ENCODE measurements at places on chromosomes 13 and 19. TPM values are rescaled to one million over a fixed set of nuclear protein-coding genes. Genes with fewer than 3 reads are reported as not detected.
A peak's percentile ranks its signal among the peaks of the same experiment; 100 is the strongest.

DNA sequence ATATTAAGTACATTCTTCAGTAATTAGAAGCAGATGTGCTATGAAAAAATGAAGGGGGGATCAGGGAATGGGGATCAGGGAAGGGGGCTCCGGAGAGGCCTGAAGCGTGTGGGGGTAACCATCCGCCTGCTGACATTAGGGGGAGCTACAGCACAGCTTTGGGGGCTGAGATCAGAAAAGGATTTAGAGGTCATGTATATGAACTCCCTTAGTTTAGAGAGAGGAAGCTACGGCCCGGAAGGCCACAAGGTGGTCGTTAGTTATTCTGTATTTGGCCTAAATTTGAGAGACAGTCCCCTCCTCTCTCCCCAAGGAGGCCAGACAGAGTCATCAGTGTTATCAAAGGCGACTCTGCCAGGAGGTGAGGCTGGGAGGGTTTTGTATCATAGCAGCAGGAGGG, 99.0 kb downstream of the TM9SF2 start:
- no peak for DNase-seq

- peak; percentile 8 for DNase-seq
These were observed 15.2 kb upstream of the MYO1F start for GRCh38 chr19:8592231-8593009.

GRCh38 chr13:100815476-100816046, 141.0 kb upstream of the TMTC4 start:
- DNase-seq = no peak

Gene PROZ
- total RNA-seq = not detected

GRCh38 chr13:111482126-111482525, 161.7 kb downstream of the TEX29 start:
- no peak for DNase-seq

DNA sequence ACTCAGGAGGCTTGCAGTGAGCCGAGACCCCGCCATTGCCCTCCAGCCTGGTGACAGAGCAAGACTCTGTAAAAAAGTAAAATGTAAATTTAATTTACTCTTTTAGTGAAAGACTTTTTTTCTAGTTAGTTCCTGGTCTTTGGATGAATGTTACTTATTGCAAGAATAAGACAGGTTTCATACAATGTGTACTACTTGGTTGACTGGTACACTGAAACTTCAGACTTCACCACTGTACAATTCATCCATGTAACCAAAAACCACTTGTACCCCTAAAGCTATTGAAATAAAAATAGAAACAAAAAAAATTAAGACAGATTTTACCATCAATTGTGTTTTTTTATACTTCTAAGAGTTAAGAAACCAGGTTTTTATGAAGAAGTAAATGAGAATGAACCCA, 35.5 kb downstream of the GPALPP1 start:
- no peak for DNase-seq

Gene MEGF8
- total RNA-seq = 13.2 TPM

Gene TMEM272
- not detected for total RNA-seq

GRCh38 chr19:46992699-46993535, 26.7 kb upstream of the NPAS1 start:
- no peak for DNase-seq

Gene ERVK3-1
- 105 TPM for total RNA-seq

GRCh38 chr13:59837101-59837500, 326.6 kb downstream of the DIAPH3 start:
- no peak for DNase-seq

GRCh38 chr19:3931041-3931440, 1.8 kb upstream of the NMRK2 start:
- DNase-seq = no peak

GRCh38 chr13:44422755-44423643, 49.4 kb downstream of the SERP2 start:
- DNase-seq = no peak

DNA sequence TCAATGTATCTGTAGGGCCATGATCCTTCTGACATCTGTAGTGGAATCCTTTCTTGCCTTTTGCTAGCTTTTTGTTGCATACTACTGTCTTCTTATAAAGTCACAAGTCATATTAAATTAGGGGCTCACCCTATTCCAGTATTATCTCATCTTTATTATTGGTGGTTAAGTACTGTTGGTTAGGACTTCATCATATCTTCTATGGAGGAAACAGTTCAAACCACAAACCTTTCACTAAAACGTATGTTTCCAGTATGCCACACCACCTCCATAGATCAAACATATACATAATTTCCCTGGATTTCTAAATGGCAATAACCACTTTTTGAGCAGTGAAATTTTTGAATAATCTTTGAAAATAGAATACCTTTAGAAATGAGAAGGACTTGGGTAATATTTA, 62.8 kb upstream of the PCDH9 start:
- DNase-seq = no peak

- DNase-seq = no peak
These were observed 419 bp downstream of the KDM4B start for GRCh38 chr19:4969292-4969771.

Gene MCEMP1
- total RNA-seq = not detected

Gene SOHLH2
- total RNA-seq = 0.48 TPM

DNA sequence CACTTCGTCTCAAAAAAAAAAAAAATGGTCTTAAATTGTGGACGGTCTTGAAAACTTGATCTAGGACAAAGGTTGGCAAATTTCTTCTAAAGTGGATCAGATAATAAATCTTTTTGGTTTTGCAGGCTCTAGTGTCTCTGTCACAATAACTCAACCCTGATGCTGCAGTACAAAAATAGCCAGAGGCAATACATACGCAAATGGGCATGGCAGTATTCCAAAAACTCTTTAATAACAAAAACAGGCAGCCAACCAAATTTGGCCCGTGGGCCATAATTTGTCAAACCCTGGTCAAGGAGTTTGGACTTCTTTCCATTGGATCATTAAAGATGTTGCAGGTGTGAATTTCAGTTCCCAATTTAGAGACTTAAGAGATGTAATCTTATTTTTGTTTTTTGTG, 93.5 kb upstream of the MRI1 start:
- no peak for DNase-seq

GRCh38 chr19:27772059-27772458, 1440.9 kb downstream of the UQCRFS1 start:
- no peak for DNase-seq

- DNase-seq = peak; percentile 64
These were observed 20.9 kb downstream of the ZNF536 start for GRCh38 chr19:30393046-30393445.

DNA sequence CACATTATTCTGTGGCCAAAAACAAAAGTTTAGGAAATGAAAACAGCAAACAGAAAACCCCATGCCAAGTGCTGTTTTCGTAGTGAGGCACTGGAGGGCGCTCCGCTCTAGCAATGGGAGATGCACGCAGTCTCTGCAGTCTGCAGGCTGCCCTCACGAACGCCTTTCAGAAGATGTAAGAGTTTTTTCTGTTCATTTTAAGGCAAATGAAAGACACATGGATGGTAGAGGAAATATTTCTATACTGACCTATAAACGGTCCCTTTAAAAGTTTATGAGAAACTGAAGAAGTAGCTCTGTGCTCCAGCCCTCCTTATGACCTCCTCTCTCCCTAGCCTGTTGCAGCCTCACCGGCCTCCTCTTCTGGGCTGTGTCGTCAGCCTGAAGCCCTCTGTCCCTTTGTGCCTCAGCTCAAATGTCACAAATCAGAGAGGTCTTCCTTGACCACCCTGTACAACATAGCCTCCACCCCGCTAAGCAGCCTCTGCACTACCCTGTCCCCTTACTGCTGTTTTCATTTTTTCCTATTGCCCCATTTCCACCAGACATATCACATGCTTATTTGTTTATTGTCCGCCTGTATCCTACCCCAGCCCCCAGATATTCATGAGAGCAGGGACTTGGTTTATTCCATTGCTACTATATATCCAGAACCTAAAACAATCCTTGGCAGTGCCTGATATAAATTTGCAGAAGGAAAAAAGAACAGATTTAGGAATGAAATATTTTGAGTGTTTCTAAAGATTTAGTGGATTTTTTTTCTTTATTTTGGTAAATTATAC, 116.4 kb downstream of the TM9SF2 start:
- DNase-seq = peak; percentile 51

Gene WASF3
- total RNA-seq = 6.5 TPM

DNA sequence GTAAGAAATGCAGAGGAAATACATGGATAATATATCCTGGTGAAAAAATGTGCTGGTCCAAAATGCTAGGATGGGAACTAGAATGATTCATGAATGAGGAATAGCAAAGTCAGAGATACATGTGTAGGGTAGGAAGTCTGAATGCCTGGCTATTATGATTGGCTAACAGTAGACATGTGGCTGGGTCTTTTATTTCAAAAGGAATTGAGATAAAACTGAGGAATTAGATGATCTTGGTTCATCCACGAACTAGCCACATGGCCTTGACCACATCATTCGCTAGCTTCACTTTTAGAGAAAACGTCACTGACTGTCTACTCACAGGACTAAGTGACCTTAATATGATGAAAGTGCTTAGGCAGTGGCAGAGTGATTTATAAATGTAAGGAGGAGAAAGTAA, 103.1 kb downstream of the TRPC4 start:
- no peak for DNase-seq

DNA sequence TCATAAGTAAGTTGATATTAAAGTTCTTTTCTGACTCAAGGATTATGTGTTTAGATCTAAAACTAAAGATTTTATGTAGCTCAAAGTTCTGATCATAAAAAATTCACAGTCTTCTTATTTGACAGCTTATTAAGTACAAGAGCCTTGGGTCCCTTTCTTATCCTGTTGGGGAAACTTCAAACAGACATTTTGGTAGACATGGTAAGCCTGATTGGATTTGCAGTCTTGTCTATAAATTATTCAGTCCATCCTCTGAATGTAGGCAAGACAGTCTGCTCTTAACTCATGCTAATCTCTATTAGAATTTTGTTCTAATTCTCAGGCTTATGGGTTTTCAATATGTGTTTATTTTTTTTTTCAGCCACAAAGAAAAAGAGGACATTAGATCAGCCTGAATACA, 1718.7 kb upstream of the SLC10A2 start:
- DNase-seq = no peak

- no peak for DNase-seq
These were observed 66.0 kb upstream of the TPP2 start for GRCh38 chr13:102530751-102531150.

Gene ZNF737
- total RNA-seq = 0.96 TPM

Gene PCDH9
- 0.50 TPM for total RNA-seq

DNA sequence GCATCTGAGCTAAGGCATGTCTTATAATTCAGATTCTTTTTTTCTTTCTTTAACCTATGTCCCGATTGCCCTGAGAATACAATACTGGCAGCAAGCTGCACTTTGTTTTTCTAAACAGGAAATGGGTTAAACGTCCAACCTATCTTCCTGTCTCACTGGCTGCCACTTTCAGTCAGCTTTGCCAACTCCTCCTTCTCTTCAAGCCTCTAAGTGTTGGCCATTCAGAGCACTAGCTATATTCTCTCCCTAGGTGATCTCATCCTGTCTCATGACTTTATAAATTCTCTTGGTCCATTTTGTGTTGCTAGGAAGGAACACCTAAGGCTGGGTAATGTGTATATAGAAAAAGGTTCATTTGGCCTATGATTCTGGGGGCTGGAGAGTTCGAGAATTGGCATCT, 109.5 kb upstream of the TSC22D1 start:
- peak; percentile 63 for DNase-seq

DNA sequence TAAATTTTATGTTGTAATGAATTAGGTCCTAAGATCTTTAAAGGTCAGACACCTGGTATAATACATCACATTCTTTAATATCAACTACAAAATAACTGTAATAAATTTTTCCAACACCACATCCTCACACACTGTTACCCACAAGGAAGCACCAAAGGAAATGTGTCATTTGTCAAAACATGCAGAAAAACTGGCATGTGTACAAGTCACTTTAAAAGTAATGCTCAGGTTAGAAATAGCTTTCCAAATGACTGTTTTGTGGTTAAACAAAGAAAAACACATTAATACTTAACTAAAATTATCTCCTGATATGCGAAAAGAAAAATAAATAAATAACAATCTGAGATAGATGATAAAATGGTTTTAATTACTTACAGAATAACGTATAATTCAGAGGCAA, 74.7 kb downstream of the MZT1 start:
- peak; percentile 81 for DNase-seq

Gene IFNL1
- total RNA-seq = not detected

Gene ITPKC
- 5.2 TPM for total RNA-seq

GRCh38 chr13:44206434-44206833, 167.2 kb upstream of the SERP2 start:
- DNase-seq = no peak

GRCh38 chr13:107799001-107799400, 416.3 kb downstream of the LIG4 start:
- peak; percentile 64 for DNase-seq

Gene CYP4F22
- not detected for total RNA-seq

- DNase-seq = no peak
These were observed 34.9 kb downstream of the ZNF726 start for GRCh38 chr19:23949611-23950010.

Gene GPATCH1
- 5.2 TPM for total RNA-seq

GRCh38 chr19:35314031-35314430, 15.0 kb upstream of the CD22 start:
- no peak for DNase-seq

Gene CADM4
- total RNA-seq = 1.5 TPM

DNA sequence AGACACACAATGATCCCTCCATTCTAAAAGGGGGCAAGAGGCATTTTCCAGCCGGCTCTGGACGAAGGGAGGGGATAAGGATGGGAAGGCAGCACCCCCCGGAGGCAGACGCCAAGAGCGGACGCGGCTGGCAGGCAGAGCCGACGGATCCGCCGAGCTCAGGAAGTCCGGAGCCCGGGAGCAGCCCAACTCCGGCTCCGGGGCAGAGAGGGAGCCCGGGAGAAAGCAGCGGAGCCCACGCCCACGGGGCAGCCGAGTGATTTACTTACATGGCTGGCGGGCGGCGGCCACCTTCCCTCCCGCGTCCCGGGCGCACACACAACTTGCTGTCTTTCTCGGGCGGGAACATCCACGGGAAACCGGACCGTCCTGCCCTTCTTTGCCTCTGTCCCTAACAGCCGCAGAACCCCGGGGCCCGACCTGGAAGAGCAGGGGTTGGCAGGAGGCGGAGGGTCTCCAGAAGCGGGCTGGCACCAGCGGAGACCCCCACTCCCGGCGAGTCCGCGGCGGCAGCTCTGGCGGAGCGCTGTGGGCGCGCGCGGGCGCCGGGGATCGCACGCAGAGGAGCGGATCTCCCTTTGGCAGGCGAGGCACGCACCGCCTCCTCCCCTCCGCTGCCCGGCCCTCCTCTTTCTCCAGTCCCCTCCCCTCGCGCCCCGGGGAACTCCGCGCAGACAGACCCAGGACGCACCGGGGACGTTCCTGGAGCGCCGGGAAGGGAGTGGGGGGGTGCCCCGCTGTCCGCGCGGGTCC, at the start of gene LHFPL6:
TSS of gene LHFPL6 (minus strand) at position 580 of the 753 bp plus-strand sequence.
- DNase-seq = peak; percentile 78

GRCh38 chr19:31459430-31459829, 110.2 kb upstream of the TSHZ3 start:
- no peak for DNase-seq

Gene SF3A2
- total RNA-seq = 71.2 TPM

- DNase-seq = peak; percentile 55
These were observed 32.2 kb upstream of the ARGLU1 start for GRCh38 chr13:106599875-106600797.

GRCh38 chr13:95327190-95327589, 25.9 kb upstream of the ABCC4 start:
- DNase-seq = no peak

GRCh38 chr19:34236035-34236987, 18.0 kb upstream of the GARRE1 start:
- DNase-seq = no peak

- DNase-seq = no peak
These were observed 721.9 kb upstream of the SLC10A2 start for GRCh38 chr13:103788061-103788652.

- no peak for DNase-seq
These were observed 6.8 kb downstream of the TLE6 start for GRCh38 chr19:2984215-2984528.

Gene CDADC1
- total RNA-seq = 1.3 TPM

Gene GPR42
- total RNA-seq = not detected

Measured in HT1080 (cell line).